ENCODE measurements at places on chromosomes 12 and 14.

- no peak for DNase-seq
Measured at GRCh38 chr14:99357916-99358390, 86.0 kb upstream of the BCL11B start.

DNA sequence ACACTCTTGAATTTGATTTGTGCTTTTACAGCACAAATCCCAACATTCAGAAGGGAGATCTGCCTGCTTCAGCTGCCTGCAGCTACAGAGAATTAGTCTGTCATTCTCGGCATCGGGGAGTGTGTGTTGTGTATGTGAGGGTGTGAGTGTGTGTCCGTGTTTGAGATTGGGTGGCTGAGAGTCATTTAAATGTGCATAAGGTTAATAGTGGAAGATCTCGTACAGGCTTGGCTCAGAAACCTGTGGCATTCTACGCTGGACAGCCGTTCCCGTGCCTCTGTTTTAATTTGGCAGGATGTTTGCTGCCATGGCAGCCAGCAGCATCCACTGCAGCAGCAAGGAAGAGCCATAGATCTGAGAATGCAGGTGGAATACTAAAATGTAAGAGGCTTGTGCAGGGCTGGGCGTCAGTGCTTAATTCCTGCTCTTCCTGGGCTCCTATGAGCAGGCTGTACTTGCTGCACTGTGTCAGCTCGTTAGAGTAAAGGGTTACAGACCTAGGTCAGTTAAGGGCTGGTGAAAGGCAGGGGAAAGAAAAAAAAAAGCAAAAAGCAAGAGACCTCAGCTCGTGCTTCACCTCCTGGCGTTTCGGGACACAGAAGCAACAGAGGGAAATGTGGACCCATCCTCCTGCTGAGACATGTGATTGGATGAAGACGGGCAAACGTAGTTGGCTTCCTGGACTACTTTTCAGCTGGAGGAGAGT lies 205.4 kb downstream of the NAV3 start:
- peak; percentile 84 for DNase-seq

DNA sequence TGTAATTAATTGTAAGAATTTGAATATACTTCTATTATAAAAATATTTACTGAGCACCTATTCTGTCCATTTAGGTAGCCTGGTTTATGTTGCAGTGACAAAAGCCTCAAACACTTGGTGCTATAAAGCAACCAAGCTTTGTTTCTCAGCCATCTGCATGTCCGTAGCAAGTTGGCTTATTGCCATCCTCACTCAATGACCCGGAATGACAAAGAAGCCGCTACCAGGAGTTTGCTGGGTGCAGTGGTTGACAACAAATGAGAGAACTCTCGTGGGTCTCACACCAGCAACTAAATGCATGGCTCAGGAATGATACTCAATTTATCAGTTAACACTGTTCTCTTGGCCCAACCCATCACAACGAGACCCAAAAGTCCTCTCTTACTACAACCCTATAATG lies 553.1 kb downstream of the DIO2 start:
- DNase-seq = no peak

- no peak for DNase-seq
Measured at GRCh38 chr12:25455696-25456095, 97.4 kb downstream of the LMNTD1 start.

GRCh38 chr14:61392297-61392696 lies 70.9 kb downstream of the PRKCH start:
- DNase-seq = no peak
